ENCODE measurements at places on chromosomes 13 and 19.

DNA sequence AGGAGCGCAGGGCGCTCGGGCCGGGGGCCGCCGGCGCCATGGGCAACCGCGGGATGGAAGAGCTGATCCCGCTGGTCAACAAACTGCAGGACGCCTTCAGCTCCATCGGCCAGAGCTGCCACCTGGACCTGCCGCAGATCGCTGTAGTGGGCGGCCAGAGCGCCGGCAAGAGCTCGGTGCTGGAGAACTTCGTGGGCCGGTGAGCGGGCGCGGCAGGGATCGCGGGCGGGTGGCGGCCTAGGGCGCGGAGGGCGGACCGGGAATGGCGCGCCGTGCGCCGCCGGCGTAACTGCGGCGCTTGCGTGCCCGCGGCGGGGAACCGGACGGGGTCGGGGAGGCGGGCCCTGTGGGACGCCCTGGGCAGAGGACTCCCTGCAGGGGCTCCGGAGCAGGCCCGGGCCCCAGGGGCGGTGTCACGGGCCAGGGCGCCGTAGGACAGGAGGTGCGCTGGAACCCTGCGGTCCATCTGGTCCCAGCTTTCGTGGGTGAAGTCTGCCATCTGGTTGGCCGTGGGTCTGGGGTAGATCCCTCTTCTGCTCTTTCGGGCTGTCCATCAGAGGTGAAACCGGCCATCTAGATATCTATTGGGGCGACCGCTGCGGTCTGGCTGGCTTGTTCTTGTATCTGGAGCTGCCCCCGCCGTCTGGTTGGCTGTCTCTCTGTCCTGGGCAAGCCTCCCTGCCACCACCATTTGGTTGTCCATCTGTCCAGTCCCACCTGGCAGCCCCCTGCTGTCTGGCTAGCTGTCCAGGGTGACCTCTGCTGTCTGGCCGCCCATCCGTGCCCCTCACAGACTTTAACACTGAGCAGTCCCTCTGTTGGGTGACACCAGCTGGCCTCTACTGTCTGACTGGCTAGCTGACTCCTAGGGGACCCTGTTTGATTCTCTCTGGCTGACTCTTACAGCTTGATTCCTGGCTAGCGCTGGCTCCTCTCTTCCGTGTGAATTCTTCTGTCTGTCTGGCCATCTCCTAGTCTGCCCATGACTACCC is 622 bp downstream of the DNM2 start:
- DNase-seq: peak; percentile 67

- no peak for DNase-seq
These were observed 395.5 kb downstream of the EFNB2 start for GRCh38 chr13:106139942-106140341.

- peak; percentile 86 for DNase-seq
These were observed 4.4 kb upstream of the ZNF681 start for GRCh38 chr19:23762884-23763711.

DNA sequence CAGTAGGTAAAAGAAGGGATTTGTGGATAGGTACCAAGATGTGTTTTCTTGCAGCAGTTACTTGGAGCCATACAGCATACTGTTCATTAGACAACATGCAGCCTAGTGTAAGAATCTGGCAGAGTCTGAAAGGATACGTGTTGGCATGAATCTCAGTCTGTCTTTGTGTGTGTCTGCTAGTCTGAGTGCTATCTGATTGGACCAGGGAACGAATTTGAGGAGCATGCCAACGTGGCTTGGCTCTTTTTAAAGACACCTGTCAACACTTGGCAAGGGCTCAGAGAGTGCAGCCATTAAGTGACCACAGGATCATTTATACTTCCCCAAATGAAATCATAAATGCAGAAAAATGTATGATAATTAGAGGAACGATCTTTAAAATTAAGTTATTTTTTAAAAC is 27.6 kb upstream of the ATXN8OS start:
- DNase-seq: no peak

- no peak for DNase-seq
These were observed 17.2 kb upstream of the RNF17 start for GRCh38 chr13:24746618-24747247.

GRCh38 chr13:99495466-99496183 is 5.6 kb upstream of the TM9SF2 start:
- no peak for DNase-seq

DNA sequence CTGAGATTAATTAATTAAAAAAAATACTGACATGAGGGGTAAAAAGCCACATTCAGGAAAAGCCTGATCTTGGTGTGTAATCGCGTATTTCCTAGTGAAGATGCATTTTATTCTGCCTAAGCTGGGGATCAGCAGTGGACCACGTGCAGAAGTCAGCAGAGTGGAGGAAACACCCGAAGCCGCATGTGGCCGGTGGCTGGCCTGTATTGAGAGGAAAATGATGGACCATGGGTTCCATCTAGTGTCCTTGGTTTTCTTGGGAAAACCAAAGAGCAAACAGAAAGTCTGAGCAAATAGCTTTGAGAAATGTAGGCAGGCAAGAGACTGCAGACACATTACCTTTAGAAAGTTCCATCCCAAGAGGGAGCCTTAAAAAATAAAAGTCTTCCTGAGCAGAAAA is 23.7 kb upstream of the SHISA2 start:
- DNase-seq: no peak

- no peak for DNase-seq
These were observed 9.5 kb downstream of the MEF2B start for GRCh38 chr19:19160461-19161035.

- DNase-seq: no peak
These were observed 10.3 kb upstream of the GARRE1 start for GRCh38 chr19:34243876-34244578.

DNA sequence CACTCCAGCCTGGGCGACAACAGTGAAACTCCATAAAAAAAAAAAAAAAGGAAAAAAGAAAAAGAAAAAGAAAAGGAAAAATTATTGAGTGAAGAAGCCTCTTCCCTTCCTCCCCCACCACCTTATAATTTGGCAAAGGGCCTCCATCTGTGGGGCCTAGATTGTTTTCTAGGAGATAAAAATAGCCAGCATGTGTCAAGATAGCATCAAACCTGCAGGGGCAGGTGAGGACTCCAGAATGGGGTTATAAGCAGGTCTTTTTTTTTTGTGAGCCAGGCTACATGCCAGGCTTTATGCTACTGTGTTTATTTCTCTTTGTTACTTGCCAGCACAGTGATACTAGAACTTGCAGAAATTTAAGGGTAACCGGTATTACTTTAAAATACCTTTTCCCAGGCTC is 11.7 kb upstream of the TRIM13 start:
- DNase-seq: no peak

- no peak for DNase-seq
These were observed 27.4 kb downstream of the ZNF20 start for GRCh38 chr19:12112701-12113100.

DNA sequence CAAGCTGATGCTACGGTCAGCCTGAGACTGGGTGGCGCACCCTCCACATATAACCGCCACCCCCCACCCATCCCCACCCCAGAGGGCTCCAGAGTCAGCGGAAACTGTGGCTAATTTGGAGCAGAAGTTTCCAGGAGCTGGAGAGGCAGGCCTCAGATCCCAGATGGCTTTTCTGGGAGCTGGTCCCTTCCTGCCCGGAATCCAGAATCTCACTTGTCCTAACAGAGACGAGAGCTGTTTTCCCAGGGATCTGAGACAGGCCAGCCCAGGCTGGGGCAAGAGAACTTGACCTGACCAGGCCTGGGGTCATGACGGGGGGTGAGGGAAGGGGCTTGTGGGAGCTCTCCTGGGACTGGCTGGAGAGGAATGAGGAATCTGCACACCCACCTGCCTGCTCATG is 6.5 kb downstream of the EPHX3 start:
- no peak for DNase-seq

- no peak for DNase-seq
These were observed 22.8 kb downstream of the HAUS8 start for GRCh38 chr19:17052439-17052838.

DNA sequence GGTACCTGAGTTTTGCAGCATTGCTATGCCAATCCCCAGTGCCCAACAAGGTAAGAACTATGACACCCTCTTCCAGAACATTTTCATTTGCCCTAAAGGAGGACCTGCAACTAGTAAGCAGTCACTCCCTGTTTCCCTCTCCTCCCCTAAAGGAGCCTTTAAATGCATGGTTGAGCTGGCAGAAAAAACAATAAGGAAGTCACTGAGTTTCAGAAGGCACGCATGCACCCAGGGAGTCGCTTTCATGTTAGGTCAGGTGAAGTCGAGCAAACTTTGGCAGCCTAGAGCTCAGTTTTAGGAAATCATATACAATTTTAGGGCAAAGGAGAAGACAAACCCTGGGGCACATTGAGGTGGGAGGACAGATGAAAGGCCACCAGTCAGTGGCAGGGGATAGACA is 11.8 kb downstream of the NLRP11 start:
- no peak for DNase-seq

DNA sequence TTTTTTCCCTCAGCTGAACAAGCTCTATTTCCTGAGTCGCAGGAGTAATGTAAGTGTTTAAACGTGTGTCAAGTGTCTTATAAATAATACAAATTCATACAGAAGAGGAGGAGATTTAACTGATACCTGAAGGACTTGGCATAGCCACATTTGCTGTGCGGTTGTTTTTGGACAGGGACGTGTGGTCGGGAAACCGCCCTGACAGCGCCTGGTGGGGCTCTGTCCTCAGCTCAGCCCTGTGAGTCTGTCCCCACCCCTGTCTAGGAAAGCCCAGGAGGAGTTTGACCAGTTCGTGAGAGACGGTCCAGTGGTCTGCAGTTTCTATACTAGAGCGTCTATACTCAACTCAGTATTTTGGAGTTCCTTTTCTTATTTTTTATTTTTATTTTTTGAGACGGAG is 16.7 kb downstream of the ZIC2 start:
- DNase-seq: no peak

GRCh38 chr19:40691421-40692211 is 1.2 kb upstream of the NUMBL start:
- DNase-seq: peak; percentile 25

DNA sequence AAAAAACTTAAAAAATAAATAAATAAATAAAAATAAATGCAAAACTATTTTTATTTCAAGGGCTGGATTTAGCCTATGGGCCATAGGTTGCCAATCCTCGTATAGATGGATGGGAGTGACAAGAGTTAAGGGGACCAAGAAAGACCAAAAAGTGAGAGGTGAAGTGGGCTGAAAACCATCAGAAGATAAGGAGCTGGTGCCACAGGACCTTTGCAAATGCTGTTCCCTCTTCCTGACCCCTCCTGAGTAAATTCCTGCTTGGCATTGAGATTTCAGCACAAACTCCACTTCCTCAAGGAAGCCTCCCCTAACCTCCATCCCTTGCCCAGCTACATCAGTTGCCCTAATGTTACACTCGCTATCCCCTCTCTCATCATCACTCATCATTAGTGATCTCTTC is 11.0 kb downstream of the OR1I1 start:
- DNase-seq: no peak

DNA sequence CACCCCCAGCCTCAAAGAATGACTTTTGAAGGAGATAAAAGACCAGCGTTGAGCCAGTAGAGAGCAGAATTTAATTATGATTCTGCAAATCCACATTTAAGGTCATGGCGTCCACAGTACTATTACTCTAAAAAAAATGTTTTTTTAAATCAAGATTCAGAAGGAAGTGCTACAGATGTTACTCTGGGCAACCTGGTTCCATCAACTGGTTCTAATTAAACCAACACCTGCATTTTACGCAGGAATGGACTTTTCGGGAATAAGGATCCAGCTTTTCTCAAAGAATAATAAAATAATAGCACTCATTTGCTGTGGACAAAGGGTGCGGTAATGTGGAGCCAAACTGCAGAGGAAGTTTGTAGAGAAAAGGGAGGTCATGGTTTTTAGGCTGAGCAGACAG is 62.9 kb upstream of the IPO5 start:
- DNase-seq: no peak

- DNase-seq: no peak
These were observed 58.1 kb downstream of the EDNRB start for GRCh38 chr13:77860507-77860981.

DNA sequence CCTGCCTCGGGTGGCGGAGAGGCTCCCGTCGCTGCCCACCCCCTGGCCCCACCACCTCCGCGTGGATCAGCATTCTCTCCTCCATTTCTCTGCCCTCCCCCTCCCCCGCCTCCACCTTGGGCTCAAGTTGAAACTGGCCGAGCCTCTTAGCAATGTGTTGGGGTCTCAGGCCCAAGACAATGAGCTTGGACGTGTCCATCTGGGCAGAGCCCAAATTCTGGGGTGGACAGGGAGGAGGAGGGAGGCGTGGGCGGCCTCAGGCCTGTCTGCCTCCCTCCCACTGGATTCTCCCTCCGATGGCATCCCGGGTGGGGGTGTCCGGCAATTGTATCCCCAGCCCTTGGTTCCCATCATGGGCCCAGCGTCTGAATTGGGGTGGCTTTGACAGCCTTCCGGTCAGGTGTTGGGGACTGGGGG is 1.2 kb downstream of the CELF5 start:
- no peak for DNase-seq

- no peak for DNase-seq
These were observed 15.0 kb downstream of the BICRA start for GRCh38 chr19:47623921-47624391.

GRCh38 chr13:85427416-85427815 is 371.8 kb downstream of the SLITRK6 start:
- DNase-seq: no peak

DNA sequence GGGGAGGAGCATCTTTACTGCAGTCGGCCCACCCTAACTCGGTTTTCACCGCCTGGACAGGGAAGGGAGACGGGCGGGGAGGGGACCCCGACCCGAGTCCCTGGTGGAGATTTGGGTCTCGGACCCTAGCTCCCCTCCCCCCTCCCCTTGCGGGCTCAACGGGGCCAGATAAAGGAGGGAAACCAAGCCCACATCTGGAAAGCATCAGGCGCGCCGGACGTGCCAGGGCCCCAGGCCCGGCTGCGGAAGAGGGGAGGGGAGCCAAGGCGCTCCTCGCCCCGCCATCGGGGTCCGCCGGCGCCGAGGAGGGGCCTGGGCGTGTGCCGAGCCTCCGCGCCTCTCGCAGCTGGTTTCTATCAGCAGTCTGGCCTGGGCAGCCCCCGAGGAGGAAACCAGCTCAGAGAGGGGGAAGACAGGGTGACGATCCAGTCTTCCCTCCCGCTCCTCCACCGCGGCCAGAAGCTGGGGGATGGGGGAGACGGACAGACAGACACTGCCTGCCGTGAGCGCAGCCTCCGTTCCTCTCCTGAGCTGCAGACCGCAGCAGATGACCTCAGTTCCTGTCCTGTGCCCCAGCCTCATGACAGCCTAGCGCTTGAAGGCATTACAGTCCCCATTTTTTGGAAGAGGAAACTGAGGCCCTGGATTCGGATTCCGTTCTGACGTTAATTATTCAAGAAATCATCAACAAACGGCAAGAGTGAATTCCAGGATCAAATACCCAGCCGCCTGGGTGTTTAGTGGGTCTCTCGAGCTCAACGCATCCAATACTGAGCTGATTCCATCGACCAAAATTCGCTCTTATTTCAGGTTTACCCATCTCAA is 3.6 kb upstream of the GNG8 start:
- no peak for DNase-seq

GRCh38 chr13:30972888-30973377 is 40.5 kb downstream of the TEX26 start:
- DNase-seq: no peak

- DNase-seq: no peak
These were observed 1.3 kb downstream of the ZNF433 start for GRCh38 chr19:12034198-12034597.

DNA sequence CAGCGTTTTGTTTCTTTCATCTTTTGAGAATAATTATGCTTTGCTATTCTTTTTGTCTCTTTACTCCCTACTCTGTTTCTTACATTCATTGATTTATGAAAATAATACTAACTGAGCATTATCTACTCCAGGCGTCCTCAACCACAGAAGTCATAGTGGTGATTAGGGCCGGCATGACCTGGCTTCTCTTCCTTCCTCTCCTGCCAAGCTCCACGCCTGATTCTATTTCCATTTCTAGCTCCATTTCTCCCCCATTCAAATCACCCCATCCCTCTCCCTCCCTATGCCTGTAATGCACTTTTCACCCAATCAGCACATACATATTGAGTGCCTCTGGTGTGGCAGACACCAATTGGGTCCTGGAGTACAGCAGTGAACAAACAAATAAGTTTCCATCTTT is 183.2 kb upstream of the GPR12 start:
- DNase-seq: no peak
